ENCODE measurements at places on chromosomes 3 and 15. TPM values are rescaled to one million over a fixed set of nuclear protein-coding genes. Genes with fewer than 3 reads are reported as not detected.

DNA sequence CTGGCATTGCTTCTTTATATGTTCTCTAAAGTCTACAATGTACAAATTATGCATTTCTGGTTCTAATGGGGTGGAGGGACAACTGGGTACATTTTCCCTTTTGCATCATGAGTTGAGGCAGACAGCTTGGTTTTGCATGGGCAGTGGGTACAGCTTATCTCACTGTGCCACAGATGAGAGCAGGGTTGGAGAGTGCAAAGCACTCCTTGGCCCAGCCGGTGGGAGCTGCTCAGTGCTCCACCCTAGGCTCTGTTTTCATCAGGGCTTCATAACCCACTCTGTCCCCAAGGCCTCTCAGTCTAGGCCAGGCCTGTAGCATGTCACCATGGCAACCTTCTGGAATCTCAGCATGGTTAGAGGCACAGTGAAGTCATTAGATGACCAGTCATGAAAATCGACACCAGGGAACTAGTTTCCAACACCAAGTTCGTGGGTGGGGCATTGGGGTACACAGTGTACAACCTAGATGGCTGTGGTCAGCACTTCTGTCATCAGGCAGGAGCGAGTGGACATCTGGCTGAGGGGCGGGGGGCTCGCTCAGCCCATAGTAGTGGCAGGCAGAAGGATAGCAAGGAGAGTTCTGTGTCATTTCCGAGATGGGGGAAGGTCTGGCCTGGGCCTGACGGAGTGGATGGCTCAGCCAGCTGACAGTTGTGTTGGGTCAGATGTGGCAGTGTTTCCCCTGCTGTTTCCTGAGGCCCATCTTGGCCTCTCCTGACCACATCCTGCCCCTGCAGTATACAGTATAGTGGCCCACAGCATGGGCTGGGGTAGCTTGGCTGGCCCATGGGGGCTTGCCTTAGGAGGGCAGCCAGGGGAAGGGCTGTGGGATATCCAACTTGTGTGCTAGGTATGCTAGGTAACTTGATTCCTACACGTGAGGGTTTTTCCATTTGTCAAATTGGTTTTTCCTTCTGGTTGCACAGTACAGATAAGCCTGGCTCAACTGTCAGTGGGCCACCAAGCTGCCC lies 75.7 kb upstream of the PRR23C start:
- DNase-seq: peak; percentile 20

- DNase-seq: no peak
Observed at GRCh38 chr3:9825451-9826040, 15.5 kb downstream of the TTLL3 start.

- DNase-seq: no peak
Observed at GRCh38 chr3:59240666-59241255, 190.9 kb upstream of the CFAP20DC start.

- no peak for DNase-seq
Observed at GRCh38 chr15:66985653-66986052, 79.7 kb upstream of the SMAD3 start.

The TMEM266 gene
- total RNA-seq: 8.1 TPM

The BLOC1S6 gene
- total RNA-seq: 30.1 TPM
